ENCODE measurements at places on chromosomes 1 and 21. TPM values are rescaled to one million over a fixed set of nuclear protein-coding genes. Genes with fewer than 3 reads are reported as not detected.

DNA sequence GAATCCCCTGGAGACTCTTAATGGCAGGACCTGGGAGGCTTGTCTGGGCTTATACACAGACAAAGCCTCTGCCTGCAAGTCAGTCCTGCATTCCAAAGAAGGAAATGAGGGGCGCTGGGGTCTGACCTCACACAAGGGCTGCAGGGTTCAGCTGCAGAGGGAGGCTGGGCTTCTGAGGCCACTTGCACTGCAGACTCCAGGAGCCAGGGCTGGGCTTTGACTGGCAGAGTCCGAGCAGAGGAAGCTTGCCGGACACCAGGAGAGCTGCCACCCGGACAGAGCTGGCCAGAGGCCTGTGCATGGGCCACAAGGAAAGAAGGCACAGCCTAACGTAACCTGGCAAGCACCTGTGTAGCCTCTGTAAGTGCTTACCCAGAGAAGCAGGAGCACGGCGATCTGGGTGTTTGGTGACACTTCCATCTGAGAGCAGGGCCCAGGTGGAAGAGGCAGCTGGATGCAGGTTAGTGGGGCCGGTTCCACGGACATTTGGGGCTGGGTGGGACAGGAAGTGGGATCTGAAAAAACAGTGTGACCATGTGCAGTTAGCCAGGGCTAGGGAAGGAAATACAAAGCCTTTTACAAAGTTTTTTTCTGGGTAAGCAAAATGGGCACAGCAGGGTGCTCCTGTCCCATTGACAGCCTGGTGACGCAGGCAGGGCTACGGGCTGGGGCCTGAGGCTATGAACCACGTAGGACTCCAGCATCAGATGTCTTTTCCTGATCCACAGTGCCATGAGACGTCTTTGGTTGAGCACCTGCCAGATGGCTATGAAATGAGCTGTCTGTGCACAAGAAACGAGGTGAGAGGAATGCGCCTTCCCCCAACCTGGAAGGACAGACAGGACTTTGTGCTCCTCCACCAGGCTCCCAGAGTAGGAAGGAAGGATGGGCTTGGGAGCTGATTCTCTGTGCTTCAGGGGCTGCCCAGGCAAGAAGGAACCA, 37.3 kb upstream of the LBR start:
- no peak for DNase-seq

GRCh38 chr1:88062650-88063153, 621.4 kb upstream of the PKN2 start:
- no peak for DNase-seq

DNA sequence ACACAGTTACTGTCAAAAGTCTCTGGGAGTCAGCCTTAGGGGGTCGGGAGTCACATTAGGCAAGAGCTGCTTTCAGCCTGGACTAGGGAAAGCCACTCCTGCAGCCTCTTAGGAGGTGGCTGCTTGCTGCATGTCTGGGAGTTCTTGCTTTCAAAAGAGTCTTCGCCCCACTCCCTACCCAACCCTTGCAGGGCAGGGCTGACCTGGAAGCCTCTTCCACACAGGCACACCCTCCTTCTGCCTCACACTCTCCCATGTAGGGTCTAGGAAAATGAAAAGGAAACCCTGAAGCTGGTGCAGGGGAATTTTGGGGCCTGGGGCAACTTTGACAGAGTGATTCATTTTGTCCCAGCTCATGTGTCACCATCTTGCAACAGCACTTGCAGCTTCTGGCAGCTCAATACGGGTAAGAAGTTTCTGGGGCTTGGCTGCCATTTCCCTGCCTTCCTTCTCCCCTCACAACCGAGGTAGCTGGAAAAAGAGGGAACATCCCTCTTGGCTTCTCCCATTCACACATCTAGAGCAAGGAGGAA, 37.3 kb downstream of the KCND3 start:
- DNase-seq = no peak

TRABD2B gene
- total RNA-seq = 0.49 TPM

UMODL1 gene
- total RNA-seq = not detected

DNA sequence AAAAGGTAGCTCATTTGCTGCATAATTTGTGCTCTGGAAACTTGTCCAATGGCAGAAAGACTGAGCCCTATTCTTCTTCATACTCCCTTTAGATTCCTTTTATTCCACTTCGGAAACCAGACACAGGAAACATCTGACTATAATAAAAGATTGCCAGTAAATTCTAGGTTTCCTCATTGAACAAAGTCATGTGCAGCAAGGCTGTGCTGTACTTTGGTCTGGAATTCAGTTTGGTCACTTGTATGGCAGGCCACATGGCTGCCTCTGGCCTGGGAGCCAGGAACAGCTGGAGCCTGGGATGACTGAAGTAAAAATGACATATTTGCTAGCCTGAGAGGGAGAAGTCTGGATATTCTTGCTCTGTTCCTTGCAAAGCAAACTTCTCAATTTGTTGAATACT, 79.6 kb downstream of the ST3GAL3 start:
- no peak for DNase-seq

- DNase-seq = no peak
These were observed 101.1 kb upstream of the ZC3H11B start for GRCh38 chr1:219713981-219714381.

DNA sequence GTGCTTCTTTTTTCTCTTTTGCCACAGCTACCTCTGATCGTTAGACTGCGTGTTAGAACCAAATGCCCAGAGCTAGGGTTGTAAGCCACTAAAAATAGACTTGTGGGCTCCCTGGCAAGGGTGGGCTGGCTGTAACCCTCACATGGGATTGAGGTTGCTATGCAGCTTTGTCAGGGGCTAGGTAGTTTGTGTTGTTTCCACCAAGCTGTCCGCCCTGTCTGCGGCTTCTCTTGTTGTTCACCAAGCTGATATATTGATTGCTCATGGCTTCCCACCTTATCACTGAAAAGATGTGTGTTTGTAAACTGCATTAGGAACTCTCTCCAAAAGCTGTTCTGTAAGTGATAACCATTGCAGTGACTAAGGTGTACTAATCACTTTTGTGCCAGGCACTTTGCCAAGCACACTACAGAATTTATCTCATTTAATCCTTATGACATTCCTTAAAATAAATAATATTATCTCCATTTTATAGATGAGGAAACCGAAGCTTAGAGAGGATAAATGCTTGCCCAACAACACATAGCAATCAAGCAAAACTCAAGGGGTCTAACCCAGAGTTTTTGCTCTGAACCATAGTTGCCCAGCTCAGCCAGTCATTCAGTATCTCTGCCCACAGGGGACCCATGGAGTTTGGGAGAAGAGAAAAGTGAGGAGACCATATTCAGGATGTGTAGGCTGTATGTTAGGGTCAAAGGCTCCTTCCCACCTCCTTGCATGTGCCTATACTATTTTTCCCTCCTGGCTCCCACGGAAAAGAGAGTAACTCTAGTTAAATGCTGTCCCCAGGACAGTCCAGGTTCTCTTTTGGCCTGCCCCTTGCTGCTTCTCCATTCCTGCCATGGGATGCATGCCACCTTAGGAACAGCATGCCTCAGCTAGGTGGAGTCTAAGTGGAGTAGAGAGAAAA, 42.2 kb upstream of the TARBP1 start:
- DNase-seq = no peak

GRCh38 chr1:56527548-56528302, 51.6 kb downstream of the PLPP3 start:
- DNase-seq = no peak

TMCO1 gene
- total RNA-seq = 85.4 TPM

GRCh38 chr21:31429506-31429905, 85.4 kb upstream of the TIAM1 start:
- no peak for DNase-seq

GRCh38 chr1:85836736-85837135, 128.5 kb upstream of the ZNHIT6 start:
- DNase-seq = no peak

- no peak for DNase-seq
These were observed 290.0 kb upstream of the RUNX1 start for GRCh38 chr21:35338881-35339632.
